ENCODE measurements at places on chromosomes 4 and X.
A peak's percentile ranks its signal among the peaks of the same experiment; 100 is the strongest.

DNA sequence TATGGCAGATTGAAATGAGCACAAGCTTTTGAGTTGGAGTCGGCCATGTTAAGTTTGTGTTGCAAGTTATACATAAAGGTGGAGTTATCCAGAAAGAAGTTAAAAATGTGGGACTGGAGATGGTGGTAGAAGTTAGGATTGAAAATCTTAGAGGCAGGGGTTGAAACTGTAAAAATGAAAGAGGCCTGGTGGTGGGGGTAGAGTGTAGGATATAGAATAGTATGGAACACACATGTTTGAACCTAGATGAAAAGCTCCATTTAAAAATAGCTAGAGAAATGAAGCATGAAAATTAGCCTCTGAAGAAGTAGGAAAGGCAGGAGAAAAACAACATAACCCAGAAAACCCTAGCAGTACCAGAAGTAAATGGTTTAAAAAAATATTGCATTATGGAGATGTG lies 131.8 kb upstream of the ENPEP start:
- no peak for DNase-seq

GRCh38 chr4:86972997-86973396 lies 38.2 kb downstream of the AFF1 start:
- no peak for DNase-seq

GRCh38 chr4:52037689-52038102 lies 403 bp downstream of the SGCB start:
- DNase-seq, result no peak

- DNase-seq, result no peak
Measured at GRCh38 chr4:7280926-7281690, 88.8 kb downstream of the SORCS2 start.

GRCh38 chr4:97330917-97331316 lies 812.4 kb downstream of the STPG2 start:
- DNase-seq, result no peak

GRCh38 chr4:36651253-36651652 lies 369.8 kb downstream of the DTHD1 start:
- DNase-seq, result no peak

- DNase-seq, result no peak
Measured at GRCh38 chr4:6687947-6688878, 5.5 kb upstream of the S100P start.

DNA sequence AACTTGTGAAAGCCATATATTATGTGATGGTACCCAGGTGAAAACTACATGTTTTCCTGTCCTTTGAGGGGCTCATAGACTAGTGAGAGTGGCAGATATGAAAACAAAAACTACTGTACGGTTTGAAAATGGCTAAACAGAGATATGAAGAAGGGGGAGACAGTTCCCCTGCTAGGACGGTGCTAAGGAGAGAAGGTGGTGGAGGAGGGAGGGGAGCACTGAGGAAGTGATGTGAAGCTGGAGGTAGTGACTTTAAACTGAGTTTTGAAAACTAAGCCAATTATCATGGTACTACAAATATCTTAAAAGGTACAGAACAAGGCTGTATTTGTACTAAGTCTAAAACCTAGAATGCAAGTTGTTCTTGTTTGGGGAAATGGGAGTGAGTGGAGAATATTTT lies 188.3 kb downstream of the ENOX2 start:
- no peak for DNase-seq

DNA sequence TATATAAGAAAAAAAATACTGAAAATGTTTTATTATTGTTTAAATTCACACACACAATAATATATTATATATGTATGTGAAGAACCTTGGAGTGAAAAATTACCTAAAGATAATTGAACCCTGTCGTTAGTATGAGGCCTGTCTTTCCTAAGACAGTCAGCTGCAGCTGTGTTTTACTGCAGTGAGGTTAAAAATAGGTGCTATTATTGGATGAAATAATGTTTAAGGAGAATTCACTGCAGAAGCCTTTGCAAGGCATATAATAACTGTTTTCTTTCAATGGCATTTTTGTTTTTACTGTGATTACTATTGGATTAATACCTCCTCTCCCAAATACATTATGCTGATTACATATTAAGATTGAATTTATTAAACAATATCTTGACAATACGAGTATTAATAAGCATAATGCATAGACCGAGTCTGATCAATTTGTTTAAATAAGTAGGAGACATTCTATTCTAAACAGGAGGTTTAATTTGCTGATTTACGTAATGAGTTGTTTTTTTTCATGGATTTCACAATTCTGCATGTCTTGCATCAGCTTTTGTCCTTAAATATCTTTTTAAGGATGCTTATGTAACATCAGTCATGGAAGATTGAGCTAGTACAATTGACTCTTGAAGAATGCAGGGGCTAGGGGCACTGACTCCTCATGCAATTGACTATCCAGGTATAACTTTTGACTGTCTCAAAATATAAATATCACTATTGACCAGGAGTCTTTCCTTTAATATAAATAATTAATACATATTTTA lies 1181.1 kb upstream of the PCDH7 start:
- no peak for DNase-seq

DNA sequence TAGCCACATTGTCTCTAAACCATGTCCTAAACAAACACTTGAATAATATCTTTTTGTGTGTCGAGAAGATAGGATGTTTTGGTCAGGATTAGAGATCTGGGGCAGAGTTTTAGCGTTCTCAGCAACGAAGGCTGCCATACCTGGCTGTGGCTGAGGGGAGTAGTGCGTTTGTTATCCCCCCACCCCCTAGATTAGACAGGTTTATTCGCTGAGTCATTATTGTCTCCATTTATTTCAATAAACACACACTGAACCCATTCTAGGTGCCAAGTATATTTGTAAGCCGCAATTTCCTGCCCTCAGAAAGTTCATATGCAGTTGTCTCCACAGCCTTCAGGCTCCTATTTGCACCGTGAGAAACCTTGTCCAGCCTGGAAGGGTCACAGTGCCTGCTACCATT lies 1684.8 kb upstream of the TENM3 start:
- no peak for DNase-seq

GRCh38 chrX:20227116-20227515 lies 39.6 kb downstream of the RPS6KA3 start:
- DNase-seq, result no peak

- DNase-seq, result no peak
Measured at GRCh38 chr4:186234367-186234766, 7.1 kb downstream of the KLKB1 start.

- no peak for DNase-seq
Measured at GRCh38 chrX:115452251-115452650, 108.7 kb upstream of the PLS3 start.

DNA sequence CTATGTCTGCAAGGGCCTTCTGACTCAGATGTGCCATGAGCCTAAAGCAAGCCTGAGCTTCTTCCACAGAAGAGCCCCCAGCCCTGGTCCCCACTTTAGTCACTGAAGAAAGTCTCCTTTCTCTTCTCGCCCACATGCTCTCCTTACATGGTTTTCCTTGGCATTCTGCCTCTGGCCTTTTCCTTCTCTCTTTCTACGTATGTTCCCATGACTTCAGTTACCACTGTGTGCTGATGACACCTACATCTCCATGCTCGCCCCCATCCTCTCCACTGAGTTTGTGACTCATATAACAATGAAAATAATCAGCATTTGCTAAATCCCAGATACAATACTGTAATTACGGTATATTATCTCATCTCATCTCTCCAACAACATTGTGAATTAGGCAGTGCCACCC lies 149.3 kb downstream of the AMMECR1 start:
- no peak for DNase-seq

- no peak for DNase-seq
Measured at GRCh38 chr4:169418846-169419245, 148.1 kb upstream of the SH3RF1 start.

DNA sequence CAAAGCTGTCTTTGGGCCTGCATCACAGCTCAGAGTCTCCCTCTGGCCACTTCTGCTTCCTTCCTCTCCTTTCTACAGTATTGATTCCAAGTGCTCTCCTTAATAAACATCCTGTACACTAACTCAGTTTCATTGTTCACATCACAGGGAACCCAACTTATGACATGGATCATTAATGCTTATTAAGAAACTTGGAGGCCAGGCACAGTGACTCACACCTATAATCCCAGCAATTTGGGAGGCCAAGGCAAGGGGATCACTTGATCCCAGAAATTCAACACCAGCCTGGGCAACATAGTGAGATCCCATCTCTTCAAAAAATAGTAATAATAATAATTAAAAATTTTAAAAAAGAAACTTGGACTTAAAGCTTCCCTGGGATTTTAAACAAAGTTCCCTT lies 89.2 kb upstream of the EFHC2 start:
- DNase-seq, result no peak

- DNase-seq, result no peak
Measured at GRCh38 chr4:83071116-83071515, 36.1 kb downstream of the COPS4 start.

- no peak for DNase-seq
Measured at GRCh38 chrX:115592997-115593734, 32.2 kb downstream of the PLS3 start.

- DNase-seq, result no peak
Measured at GRCh38 chr4:78945651-78946179, 6.5 kb upstream of the PAQR3 start.

- no peak for DNase-seq
Measured at GRCh38 chr4:4856071-4857000, 3.1 kb upstream of the MSX1 start.

- no peak for DNase-seq
Measured at GRCh38 chr4:40185830-40186664, 10.8 kb upstream of the RHOH start.

- no peak for DNase-seq
Measured at GRCh38 chrX:22220941-22221340, 51.8 kb upstream of the CBLL2 start.

- no peak for DNase-seq
Measured at GRCh38 chr4:164828955-164829354, 48.0 kb upstream of the APELA start.

DNA sequence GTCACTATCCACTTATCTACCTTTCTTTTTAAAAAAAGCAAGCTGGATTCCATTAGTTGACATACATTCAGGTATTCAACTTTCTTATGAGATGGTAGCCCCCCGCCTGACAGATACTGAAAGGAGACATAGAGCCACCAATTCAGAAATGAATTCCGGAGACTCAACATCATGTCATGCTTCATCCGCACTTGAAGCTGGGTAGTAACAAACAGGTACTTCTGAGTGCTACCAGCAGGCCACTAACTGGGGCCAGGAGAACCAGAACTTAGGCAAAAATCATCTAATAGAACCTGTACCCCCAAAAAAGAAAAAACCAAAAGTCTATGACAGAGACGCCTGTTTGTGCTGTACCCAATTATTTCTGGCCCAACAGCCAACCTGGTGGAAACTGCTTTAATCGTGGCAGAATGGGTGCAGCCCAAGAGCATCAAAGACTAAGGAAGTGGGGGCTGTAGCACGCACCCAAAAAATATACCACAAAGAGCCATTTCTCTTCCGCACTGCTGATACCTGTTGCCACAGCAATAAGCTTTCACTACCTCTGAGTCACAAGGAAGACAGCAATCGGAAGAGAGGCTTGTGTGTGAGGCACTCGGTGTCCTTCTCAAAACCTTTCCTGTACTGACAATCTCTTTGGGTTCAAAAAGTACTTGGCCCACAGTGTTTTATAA lies 84.8 kb downstream of the AFAP1 start:
- peak; percentile 54 for DNase-seq

DNA sequence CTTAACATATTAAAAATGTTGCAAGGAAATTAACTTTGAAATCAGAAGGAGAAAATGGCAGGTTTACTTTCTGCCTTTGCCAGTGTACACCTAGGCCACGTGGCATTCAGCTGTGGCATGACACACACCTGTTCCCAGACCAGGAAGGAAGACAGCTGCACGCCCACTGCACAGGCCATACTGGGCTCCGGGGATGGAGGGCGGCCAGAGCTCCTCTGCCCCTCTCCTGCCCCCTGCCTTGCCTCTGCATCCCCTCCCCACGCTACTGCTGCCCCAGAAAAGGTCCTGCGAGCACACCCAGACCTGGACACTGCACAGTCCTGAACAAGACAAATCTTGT lies 68.4 kb downstream of the GATB start:
- no peak for DNase-seq

DNA sequence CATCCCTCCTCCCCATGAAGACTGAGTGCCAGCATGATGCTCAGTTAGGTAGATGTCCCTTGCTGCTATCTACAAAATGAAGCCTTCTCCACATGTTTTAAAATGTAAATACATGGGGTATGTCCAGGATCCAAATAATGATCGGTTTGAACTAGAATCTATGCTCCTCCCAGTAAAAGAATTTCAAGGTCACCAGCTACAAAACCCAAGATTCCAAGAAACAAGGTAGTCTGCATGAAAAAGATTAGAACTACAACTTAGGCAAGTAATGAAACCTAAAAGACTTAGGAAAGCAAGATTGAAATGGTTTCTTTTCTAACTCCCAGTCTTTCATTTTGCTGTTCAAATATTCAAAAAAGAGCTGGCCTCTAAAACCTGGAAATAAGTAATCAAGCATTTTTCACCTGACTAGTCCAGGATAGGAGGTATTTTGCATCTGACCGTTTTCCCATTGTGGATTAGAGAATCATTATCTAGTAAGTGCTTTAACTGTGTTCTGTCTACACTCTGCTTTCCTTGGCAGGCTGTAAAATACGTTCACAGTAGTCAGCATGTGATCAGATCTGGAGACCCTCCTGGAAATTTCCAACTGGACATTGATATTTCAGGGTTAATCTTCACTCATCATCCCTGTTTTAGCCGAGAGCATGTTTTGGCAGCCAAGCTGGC lies 57.4 kb downstream of the CC2D2A start:
- no peak for DNase-seq

- no peak for DNase-seq
Measured at GRCh38 chr4:38717604-38718003, 53.6 kb downstream of the KLF3 start.

DNA sequence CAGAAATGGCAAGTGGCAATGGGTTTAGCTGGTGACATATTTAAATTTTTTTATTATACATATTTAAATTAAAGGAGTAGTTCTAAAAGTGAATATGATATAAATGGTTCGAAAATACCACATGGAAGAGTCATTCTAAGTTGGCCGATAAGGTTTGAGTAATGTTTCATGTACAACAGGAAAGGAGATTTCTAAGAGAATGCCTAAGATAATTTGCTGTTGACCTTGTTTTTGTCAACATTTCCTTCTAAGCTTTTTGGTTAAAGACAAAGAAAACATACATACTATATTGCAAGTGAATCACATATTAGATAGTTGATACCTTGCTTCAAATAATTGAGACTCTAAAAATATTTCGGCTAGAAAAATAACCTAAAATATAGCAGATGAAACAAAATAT lies 526.6 kb upstream of the SLIT2 start:
- DNase-seq, result no peak

DNA sequence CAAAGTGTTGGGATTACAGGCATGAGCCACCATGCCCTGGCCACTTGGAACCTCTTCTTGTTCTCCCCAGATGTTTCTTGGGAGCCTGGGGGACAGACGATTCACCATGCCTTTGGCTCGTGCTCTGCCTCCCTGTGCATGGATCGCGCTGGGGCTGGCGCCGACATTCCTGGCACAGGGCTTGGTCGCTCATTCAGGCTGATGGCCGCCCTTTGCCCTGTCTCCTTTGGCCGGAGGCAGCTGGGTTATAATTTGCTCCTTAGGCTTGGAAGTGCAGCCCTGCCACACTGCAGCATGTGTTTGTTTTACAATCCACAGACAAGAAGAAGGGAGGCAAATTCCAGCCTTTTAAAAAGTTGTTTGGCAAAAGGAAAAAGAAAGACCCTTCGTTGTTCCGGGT lies 115.3 kb downstream of the AASDH start:
- DNase-seq, result no peak

Data from activated CD4-positive, alpha-beta T cell treated with anti-CD3 and anti-CD28 coated beads for 1 hour (primary cell).